NK-92 treated with Interleukin-12 subunit alpha and Interleukin-12 subunit beta, amount 100 ng/mL, for 24 hours (cell line): ENCODE measurements at places on chromosomes 1 and 21.

- DNase-seq = no peak
Measured at GRCh38 chr1:92883297-92883696, 51.5 kb downstream of the RPL5 start.

DNA sequence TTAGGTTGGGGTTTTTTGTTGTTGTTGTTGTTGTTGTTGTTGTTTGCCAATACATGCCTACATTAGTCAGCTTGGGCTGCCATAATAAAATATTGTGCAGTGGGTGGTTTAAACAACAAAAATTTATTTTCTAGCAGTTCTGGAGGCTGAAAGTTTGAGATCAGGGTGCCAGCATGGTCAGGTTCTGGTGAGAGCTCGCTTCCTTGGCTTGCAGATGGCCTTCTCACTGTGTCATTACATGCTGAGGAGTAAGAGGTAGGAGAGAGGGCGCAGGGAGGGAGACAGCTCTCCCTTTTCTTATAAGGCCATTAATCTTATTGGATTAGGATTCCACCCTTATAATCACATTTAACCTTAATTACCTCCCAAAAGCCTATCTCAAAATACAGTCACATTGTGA lies 52.7 kb downstream of the DIRAS3 start:
- DNase-seq = no peak

DNA sequence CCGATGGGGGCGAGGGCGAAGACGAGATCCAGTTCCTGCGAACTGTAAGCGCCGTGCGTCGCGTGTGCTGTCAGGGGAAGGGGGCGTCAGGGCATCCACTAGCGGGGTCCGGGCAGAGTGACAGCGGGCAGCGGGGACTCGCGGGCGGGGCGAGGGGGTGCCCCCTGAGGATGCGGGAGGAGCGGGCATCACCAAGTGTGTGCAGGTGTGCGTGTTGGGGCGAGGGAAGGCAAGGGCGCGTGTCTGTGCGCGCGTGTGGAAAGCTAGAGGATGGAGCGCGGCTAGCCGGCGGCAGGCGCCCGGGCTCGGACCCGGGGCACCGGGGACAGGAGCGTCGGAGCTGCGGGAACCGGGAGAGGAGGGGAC lies 525 bp downstream of the RYR2 start:
- no peak for DNase-seq

GRCh38 chr1:145858238-145858900 lies 512 bp downstream of the PIAS3 start:
- DNase-seq = peak; percentile 67

- DNase-seq = no peak
Measured at GRCh38 chr21:42959728-42960127, 14.6 kb upstream of the PKNOX1 start.

- no peak for DNase-seq
Measured at GRCh38 chr1:103002005-103002404, 106.3 kb downstream of the COL11A1 start.

DNA sequence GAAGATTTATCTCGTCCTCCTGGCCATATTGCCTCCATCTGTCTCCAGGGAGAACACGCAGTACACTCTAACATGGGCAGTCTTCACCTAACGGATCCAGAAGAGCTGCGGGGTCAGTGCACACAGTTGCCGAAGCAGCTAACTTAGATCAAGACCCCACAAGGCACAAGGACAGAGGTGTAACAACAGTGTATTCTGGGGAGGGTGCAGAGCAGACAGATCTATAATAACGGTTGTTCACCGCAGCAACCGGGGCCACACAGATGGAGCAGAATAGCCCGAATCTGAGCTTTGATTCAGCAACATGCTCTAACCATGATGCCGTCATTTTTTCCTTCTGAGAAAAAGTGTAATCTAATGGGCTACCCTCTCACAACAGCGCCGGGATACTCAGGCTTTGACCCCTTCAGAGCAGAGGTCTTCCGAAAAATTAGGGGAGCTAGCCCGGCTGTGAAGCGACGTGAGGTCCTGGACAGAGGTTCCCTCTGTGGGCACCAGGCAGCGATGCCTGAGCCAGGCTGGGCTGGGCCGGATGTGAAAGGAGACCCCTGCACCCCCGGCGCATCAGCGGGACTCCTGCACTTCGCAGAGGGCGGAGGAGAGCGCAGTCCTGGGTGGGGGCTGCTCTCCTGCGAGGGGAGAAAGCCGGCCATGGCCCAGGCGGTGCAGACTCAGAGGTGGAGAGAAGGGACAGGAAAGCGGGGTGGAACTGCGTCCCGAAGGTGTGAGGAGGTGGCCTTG lies 57.5 kb downstream of the BCL9 start:
- no peak for DNase-seq

GRCh38 chr1:201649761-201650622 lies 111.1 kb downstream of the NAV1 start:
- no peak for DNase-seq

- peak; percentile 52 for DNase-seq
Measured at GRCh38 chr1:200738327-200738948, at the start of gene CAMSAP2. Gene CAMSAP2, plus strand, starts transcription at chr1:200738893. Its CDS starts 935 bp downstream, at chr1:200739828.

DNA sequence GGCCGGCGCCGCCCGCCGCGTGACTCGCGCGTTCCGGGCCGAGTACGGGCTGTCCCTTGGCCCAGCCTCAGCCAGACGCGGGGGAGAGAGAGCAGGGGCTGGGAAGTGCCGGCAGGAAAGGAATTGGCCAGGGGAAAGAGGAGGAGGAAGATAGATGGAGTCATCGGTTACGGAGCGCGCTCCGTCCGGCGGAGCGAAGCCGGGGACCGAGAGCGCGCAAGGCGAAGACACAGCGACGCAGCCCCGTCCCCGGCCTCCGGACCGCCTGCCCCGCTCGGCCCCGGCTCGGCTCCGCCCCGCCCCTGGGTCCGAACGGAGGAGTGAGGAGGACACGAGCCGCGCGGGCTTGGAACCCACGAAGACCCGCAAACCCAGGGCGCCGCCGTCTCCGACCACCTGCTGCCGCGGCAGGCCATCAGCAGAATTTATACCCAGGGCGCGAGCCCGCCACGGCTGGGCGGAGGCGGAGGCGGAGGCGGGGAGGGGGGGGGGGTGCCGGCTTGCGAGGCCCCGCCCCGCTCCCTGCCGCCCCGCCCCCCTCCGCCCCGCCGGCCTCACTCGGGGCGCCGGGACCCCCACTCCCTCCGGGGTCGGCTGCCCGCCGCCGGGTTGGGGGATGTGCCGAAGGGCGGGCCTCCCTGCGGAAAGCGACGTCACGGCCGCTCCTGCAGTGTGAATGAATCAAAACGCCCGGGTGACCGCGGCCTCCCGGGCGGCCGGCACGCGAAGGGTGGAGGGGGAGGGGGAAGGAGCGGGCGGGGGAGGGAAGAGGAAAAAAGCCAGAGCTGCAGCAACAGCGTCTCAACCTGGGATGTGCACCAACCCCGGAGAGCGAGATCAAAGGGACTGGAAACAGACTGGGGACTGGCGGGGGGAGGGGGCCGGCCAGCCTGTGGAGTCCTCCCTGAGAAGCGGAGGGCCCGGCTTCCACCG lies at the start of gene LHX4:
Gene LHX4, plus strand, starts transcription at position 782 of the 933 bp plus-strand sequence. CDS start 266 bp downstream, outside the sequence.
- DNase-seq = peak; percentile 53

DNA sequence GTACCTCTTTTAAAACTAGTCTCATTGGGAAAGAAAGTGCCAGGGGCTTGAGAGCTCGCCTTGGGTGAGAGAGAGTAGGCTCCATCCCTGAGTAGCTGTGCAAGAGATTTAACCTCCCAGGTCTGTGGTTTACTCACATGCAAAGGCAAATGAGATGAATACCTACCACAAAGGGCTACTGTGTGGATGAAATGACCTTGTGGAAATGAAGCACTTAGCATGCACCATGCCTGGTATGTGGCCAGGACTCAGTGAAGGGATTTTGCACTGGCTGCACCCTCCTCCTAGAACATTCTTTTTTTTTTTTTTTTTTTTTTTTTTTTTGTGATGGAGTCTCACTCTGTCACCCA lies 120.3 kb downstream of the PROX1 start:
- no peak for DNase-seq

- no peak for DNase-seq
Measured at GRCh38 chr1:239913141-239913585, 178.5 kb upstream of the FMN2 start.

DNA sequence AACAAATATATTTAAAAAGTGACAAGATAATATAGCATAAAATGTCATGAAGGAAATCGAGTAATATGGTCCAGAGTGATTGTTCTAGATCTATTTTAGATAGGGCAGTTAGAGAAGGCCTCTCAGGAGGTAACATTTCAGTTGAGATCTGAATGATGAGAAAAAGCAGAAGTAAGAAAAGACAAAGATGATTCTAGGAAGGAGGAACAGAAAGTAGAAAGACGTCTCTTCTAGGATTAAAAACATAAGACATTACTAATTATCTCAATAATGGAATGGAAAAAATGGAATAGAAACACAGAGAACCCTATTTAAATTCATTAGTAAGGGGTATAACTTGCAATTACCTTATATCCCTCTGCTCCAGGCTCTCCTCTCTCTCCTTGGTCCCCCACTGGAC lies 130.0 kb upstream of the ZNHIT6 start:
- no peak for DNase-seq

GRCh38 chr1:70210820-70211219 lies 5.4 kb upstream of the LRRC40 start:
- no peak for DNase-seq

- no peak for DNase-seq
Measured at GRCh38 chr1:68132426-68133130, 82.2 kb upstream of the DIRAS3 start.

- DNase-seq = no peak
Measured at GRCh38 chr1:108852221-108852975, 4.5 kb downstream of the AKNAD1 start.

GRCh38 chr1:174971902-174972301 lies 27.8 kb upstream of the CACYBP start:
- no peak for DNase-seq

DNA sequence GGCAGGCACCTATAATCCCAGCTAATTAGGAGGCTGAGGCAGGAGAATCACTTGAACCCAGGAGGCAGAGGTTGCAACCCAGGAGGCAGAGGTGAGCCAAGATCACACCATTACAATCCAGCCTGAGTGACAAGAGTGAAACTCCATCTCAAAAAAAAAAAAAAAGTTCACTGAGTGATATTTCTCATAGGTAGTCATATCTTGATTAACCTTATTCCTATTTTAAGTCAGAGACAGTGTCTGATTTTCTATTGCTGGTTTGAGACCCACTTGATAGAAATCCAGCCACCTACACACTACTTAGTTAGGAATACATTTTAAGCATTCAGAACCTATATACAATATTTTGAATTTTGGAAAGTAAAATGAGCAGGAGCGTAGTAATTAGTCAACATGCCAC lies 357.4 kb upstream of the ADGRL2 start:
- no peak for DNase-seq

DNA sequence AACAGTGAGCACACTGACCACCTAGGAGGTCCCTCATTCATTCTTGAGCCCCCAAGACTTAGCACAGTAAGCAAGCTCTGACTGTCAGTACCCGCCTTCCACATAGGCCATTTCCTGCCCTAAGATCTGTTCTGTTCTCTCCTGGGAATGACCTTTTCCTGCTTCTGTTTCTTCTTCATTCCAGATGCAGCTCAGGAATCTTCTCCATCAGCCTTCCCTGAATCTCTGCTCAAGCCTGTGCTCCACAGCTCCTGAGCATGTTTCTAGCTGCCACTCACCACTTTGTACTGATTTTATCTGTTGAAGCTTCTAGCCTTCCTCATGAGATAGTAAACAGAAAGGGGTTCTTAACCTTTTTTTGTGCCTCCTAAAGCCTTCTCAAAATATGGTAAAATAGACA lies 56.6 kb downstream of the ZNF281 start:
- DNase-seq = no peak

DNA sequence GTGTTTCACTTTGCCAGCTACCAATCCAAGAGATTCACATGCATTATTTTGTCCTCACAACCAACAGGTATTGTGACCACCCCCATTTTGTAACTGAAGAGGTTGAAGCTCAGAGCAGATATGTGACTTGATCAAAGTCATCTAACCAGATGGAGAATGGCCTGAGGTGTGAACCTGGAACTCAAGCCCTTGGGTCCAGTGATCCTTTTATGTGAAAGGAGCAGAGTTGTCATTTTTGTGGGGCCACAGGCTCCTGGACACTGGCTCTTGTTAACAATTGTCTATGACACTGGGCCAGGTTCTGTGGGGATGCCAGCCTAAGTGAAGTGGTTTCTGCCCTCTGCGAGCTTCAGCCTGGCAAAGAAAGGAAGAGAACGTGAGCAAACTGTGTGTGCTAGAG lies 172.6 kb downstream of the ZZZ3 start:
- DNase-seq = no peak
